ENCODE measurements at places on chromosomes 7 and 10.

- DNase-seq = no peak
Measured at GRCh38 chr7:24343614-24344013, 59.6 kb downstream of the NPY start.

DNA sequence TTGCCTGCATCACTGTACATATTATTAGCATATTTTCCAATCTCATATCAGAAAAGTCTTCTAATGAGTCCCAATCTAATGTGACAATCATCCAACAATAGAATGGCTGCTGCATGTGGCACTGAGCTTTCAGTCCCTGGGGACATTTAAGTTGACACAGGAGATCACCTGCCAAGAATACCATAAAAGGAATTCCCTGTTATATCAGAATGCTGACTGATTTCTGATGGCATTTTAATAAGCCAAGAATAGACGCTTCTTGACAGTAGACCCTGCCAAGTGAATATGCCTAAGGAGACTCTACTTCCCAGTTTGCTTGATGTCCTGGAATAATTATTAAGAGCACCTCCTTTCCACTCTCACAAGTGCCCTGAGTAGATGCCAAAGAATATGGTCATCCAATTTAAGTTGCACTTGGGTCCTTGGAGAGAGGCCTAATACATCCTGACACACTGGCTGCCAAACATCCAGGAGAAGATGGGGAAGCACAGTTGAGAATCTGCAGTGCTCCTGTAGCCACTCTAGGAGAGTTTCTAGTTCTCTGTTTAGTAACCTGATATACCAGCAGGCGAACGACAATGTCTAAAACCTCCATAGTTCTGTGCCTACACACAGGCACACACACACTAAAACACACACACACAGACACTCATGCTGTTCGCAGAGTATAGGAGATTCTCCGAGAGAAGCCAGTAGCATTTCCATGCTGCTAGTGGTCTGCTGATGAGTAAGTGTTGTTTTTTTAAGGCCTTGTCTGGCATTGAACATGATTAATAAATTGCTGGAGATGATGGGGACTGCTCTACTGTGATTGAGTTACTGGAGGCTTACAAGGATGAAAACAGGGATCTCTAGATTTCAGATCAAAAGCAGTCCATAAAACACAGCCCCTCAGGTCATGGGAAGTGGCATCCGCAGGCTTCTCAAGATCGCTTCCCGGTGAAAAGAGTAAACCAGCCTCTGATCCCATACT lies 369.6 kb downstream of the KCNMA1 start:
- no peak for DNase-seq

GRCh38 chr10:70295321-70295720 lies 11.5 kb upstream of the NPFFR1 start:
- DNase-seq = no peak

DNA sequence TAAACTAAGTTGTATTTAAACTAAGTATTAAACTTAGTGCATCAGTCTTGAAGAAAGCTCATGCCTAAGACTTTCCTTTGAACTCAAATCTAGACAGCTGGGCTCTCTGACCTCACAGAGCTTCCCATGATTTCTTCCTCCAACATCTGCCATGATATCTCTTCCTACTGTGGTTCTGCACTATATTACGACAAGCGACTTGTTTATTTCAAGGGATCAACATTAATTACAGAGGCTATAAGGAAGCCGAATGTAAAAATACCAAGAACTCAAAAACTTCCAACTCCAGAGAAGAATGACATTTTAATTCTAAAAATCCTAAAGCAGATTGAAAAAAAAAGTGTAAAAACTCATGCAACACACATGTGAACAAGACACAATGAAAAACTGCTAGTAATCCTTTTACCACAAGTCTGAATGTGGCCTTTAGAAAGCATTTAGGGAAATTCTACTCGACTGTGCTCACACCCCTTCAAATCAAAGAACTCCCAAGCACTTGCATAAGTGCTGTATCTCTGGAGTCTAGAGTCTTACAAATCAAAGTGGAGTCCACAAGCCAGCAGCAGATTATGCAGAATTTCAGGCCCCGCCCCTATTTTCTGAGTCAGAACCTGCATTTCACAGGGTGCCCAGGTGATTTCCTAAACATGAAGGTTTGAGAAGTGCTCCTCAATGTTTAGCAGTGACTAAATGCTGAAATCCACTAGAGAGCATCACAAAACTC lies 22.7 kb upstream of the WASHC2A start:
- no peak for DNase-seq

- no peak for DNase-seq
Measured at GRCh38 chr10:26439406-26440087, 1.4 kb downstream of the APBB1IP start.

GRCh38 chr10:88975377-88975720 lies 15.2 kb upstream of the FAS start:
- no peak for DNase-seq

DNA sequence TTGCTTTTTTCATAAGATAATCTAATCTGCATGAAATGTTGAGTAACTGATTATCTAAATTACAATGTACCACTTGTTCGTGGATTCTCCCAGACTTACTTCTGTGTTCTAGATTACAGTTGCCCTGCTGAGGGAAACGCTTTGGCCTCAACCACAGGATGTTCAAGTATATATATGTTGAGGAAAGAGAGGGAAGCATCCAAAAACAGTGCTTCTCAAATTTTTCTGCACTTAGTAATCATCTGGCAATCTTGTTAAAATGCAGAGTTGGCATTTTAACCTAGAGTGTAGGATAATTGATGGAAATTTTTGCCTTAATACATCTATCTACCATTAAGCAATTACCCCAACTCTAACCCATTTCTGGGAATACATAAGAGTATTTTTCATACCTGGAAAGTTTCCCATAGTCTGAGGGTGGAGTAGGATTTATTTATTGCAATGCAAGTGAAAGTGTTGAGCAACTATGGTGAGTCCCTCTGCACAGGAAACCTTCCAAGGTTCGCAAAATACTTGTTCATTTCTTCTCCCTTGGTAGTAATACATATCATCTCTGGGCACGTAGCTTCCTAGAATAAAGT lies 59.6 kb upstream of the C1GALT1 start:
- DNase-seq = no peak

DNA sequence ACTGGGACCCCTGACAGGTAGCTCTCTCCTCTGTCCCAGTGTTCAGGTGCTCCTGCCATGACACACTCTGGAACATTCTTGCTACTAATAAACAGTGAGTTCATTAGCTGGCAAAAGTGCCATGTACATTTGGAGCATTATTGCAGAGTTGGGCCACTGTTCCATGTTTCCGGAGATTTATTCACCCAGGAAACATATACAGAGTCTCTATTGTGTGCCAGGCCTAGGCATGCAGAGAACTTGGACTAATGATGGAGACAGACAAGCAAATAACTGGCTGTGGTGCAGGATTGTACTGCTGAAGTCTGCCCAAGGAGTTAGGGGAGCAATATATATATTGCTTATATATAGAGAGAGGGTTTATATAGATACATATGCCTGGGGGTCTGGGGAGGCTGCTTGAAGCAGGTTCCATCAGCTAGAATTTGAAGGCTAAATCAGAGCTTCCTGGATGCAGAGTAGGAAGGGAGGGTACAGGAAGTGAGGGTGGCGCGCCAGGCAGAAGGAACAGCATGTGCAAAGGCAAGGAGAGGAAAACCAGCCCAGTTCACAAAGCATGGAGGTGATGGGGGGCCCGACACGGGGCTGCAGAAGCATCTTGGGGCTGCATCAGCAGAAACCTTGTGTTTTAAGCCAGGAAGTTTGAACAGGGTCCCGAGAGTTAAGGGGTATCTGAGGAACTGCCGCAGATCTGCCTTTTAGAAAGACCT lies 22.7 kb upstream of the EEPD1 start:
- DNase-seq = no peak

DNA sequence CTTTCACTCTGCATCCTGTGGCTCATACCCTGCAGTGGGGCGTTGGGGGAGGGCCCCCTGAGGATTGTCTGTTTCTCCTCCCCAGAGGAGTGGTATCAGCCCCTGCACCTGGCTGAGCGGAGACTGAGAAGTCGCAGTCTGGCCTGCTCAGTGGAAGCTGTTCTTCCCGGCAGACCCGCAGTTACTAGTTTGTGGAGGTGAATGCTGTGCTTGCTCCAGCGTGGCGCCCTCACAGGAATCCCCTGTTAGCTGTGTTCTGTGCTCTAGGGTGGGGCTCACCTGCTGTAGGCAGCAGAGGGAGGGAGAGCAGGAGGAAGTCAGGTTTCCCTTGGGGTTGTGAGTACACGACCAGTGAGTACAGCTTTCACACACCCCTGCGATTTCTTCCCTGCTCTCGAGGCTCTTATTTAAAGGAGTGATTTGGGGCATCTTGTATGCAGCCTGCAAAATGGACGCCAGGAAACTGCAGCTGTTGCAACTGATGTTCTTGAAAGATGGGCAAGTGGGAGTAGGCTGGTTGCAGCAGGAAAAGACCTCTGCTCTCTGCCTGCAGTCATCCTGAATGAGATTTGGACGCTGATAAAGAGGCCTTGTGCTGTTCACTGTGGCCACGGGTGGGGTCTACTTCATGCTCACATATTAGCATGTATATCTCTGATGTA lies 66.4 kb downstream of the HK1 start:
- DNase-seq = no peak
